ENCODE measurements at places on chromosomes 12 and 14.

DNA sequence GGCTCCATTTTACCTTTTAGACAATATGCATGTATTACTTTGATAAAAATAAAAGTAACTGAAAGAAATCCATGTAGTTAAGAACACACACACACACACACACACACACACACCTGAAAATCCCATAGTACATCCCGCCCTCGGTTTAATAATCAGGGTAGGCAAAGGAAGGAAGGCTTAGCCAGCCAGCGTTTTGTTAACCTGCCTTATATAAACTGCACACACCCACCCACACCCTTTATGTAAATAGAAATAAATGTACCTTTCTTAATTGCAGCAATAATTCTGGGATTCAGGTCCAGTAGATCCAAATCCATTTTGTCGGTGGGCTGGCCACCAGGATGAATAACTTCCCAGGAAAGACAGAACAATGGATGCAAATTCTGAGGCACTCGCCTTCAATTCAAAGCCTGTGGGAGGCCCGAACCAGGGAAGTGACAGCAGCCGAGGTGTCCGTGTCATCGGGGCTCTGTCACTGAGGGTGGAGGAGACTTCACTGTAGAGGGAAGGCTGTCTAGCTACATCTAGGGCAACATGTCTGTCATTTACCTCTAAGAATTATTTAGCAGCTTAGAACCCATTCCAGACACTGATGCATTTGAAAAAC, 4.4 kb downstream of the XRCC3 start:
- DNase-seq: no peak

DNA sequence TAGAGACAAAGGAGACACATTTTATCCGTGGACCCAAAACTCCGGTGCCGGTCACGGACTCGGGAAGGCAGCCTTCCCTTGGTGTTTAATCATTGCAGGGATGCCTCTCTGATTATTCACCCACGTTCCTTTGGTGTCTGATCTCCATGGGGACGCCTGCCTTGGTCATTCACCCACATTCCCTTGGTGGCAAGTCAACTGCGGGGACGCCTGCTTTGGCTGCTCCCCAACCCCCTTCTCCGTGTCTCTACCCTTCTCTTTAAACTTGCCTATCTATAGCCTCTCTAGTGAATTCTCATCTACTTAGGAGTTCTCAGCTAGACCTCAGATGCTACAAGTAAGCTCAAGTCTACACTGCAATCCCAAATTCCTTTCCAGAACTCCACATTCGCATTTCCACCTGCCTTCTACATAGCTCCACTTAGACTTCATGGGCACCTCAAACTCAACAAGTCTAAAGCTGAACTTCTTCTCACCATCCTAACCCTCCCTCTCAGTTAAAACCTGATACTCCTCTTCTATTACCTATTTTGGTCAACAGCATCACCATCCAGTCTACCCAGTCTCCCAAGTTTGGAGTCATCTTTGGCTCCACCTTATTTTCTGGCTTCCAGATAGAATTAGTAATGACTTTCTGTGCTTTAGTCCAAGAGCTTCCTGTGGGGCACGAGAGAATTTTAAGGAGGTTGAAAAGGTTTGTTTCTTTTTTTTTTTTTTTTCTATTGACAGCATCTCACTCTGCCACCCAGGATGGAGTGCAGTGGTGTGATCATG, 14.4 kb downstream of the SPTLC2 start:
- DNase-seq: no peak

DNA sequence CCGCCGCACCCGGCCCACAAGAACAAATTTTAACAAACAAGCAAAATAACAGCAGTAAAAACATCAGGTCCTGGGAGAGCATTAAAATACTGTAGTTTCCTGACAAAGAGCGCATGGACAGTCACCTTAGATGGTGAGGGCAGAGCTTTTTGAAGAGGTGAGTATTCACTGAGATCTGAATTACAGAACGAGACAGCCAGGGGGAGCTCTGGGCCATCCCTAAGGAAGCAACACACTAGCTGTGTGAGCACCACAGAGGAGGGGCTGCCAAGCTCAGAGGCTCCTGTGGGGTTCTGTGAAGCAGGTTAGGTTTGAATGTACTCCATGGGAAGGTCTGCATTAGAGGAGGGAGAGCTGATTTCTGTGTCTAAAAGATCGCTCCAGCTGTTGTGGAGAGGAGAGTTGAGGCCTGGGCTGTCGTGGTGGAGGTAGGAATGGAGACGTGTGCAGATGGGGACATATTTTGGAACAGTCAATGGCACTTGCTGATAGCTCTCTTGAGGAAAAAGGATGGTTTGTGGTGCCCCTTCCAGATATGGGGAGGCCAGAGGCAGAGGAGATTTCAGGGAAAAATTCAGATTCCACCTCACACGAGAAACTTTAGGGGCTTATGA, 72.9 kb downstream of the TRAFD1 start:
- no peak for DNase-seq

DNA sequence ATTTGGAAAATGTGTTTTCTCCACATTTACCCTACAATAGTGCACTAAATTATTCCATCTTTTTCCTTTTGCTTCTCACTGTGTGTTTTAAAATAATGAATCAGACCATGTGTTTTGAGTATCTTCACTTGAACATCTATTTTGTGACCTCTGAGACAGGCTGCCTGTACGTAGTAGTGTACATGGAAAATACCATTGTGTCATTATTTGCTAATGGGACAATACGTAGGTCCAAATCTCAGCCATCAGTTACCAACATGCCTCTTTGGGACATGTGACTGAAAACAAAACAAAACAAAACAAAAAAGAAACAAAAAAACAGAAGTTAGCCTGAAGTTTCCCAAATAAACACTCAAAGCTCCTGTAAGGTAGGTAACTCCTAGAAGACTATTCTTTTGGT, 7.1 kb upstream of the MYF6 start:
- DNase-seq: no peak

GRCh38 chr14:24095271-24096068, 1.4 kb downstream of the PCK2 start:
- DNase-seq: no peak

DNA sequence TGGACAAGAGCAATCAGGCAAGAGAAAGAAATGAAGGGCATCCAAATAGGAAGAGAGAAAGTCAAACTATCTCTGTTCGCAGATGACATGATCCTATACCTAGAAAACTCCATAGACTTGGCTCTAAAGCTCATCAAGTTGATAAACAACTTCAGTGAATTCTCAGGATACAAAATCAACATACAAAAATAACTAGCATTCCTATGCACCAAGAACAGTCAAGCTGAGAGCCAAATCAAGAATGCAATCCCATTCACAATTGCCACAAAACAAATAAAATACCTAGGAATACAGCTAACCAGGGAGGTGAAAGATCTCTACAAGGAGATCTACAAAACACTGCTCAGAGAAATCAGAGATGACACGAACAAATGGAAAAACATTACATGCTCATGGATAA, 417.5 kb upstream of the ATP2B1 start:
- DNase-seq: no peak

DNA sequence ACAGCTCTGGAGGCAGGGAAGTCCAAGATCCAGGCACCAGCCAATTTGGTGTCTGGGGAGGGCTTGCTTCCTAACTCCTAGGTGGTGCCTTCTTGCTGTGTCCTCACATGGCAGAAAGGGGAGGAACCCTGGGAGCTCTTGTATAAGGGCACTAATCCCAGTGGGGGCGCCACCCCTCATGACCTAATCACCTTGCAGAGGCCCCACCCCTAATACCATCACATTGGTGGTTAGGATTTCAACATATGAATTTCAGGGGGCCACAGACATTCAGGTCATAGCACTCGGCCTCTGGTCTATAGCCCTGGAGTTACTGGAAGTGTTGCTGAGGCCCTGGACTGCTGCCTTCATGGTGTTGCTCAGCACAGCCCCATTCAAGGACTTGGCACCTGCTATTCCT, 14.6 kb downstream of the PSMD9 start:
- no peak for DNase-seq

- no peak for DNase-seq
Measured at GRCh38 chr12:120698665-120699064, 11.6 kb upstream of the UNC119B start.

DNA sequence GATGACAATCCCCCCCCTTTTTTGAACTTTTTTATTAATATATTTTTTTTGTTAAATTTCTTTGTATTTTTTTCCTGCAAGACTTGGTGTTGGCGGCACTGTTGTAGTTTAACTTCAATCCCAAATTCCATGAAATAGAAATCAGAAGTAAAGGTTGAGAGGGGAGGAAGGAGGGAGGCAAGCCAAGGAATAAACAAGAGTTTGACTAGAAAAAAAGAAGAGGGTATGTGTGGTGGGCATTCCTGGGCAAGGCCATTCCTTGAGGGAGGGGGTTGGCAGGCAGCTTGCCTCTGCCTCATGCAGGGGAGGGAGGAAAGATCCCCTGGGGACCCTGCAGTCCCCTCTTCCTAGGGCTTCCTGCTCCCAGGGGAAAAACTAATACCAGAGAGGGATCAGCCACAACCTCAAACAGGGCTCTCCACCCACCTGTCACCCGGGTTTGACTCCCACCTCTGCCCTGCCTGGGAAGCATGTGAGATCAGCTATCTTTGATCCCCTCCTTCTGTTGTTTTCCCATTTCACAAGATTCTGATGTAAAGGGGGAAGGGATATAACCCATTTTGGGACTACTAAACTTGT, 519 bp upstream of the AP1G2 start:
- no peak for DNase-seq

DNA sequence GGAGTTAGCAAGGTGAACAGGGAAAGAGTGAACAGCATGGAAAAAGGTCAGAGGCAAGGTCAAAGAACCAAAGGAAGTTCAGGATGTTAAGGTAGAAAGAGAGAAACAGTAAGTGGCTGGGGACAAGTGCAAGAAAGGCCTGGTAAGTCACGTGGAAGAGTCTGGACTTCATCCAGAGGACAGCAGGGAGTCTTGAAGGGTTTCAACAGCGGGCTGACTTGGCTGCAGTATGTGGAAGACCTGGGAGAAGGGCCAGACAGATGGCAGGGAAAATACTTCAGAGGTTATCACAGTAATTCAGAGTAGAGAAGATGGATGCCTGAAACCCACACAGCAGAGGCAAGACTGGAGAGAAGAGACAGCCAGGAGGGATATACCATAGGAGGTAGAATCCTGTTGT, 34.0 kb downstream of the CIT start:
- no peak for DNase-seq

DNA sequence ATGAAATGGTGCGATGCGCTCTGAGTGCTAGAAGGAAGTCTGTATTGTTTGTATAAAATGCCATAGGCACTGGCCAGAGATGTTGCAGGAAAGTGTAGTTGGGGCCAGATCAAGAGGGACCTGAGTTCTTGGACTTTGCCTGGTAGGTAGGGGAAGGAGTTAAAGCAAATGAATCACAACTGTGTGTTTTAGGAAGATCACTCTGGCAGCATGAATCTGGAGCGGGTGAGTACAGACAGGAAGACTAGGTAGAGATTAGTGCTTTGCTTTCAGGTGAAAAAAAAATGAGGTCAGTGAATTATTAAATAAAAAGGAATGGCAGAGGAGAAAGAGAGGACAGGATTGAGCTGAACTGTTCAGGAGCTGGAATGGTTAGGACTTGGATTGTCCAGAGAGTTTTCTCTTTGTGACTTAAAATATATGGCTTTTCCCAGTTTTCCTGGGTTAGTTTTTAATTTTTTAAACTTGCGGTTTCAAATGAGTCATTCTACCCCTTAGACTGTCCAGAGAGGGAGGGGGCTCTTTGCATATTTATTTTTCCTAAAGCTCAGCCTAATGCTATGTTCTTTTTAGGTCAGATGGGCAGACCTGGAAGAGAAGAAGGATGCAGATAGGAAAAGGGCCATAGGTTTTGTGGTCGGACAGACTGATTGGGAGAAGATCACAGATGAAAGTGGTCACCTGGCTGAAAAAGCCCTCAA, 41.1 kb downstream of the PROX2 start:
- DNase-seq: no peak

GRCh38 chr14:33794791-33795305, 156.0 kb downstream of the EGLN3 start:
- DNase-seq: no peak

DNA sequence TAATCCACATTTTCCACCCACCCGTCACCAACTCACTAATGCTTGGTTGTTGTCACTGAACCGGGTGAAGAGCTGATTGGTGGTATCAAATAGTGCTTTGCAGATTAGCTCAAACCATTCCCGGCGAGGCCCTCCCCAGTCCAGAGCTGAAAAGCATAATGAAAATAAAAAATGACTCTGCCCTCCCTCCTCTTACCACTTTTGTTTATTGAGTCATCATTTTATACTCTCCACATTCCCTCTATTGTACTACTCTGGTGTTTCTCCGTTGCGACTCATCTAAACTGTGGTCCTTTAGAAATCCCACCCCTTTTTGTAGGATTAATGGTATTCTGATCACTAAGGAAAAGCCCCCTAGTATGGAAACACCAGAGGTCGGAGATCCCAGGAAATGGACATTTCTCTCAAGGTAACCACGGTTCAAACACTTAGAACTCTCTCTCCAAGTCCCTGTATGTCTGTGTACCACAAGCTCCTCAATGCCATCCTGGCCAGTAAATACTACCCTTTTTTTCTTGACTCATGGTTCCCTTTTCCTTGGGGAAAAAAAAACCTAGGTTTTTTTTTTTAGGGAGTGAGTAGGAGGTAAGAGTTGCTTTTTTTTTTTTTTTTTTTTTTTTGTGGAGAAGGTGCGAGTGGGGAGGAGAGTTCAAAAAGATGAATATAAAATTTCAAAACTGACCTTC, 42.0 kb downstream of the AREL1 start:
- no peak for DNase-seq

DNA sequence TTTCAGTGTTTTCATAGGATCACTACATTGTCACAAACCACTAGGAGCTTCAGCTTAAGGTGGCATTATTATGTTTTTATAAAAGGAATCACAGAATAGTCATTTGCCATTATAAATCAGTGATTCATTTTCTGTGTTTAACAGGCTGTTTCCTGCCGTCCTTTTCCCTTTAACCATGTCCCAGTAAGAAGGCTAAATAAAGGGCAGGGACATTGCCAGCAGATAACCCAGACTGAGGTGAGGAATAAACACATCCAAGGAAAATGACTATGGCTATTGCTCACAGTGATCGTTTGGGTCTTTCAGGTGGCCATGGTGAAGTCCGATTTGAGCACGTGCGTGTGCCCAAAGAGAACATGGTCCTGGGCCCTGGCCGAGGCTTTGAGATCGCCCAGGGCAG, 17.9 kb upstream of the ALDH2 start:
- DNase-seq: no peak

DNA sequence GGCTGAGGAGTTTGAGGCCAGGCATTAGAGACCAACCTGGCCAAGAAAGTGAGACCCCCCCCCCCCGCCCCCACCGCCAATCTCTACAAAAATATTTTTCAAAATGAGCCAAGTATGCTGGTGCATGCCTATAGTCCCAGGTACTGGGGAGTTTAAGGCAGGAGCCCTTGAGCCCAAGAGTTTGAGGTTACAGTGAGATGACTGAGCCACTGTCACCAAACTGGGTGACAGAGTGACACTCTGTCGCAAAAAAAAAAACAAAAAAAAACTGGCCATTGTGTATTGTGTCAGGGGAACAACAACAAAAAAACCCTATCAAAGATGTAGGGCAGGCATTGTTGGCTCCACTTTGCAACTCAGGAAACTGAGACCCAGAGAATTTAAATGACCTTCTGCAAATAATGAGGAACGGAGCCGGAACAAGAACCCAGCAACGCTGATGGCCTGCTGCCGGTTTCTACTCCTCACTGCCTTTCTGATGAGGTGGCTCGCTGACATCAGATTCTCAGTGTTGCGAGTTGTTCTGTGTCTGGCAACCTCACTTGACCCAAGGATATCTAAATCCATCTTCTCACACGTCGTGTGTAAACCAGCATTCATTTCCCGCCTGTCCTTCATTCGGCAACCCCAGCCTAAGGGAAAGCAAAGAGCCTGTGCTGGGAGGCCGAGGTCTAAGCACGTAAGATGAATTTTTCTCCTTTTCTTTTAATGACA, 195.2 kb upstream of the CRY1 start:
- no peak for DNase-seq

GRCh38 chr12:63917864-63918799, 73.6 kb downstream of the SRGAP1 start:
- no peak for DNase-seq
